ENCODE measurements at places on chromosomes 16 and 17.

GRCh38 chr16:80883159-80883642 is 78.8 kb upstream of the CDYL2 start:
- no peak for DNase-seq

- no peak for DNase-seq
Observed at GRCh38 chr17:27552276-27552732, 78.7 kb upstream of the LGALS9 start.

DNA sequence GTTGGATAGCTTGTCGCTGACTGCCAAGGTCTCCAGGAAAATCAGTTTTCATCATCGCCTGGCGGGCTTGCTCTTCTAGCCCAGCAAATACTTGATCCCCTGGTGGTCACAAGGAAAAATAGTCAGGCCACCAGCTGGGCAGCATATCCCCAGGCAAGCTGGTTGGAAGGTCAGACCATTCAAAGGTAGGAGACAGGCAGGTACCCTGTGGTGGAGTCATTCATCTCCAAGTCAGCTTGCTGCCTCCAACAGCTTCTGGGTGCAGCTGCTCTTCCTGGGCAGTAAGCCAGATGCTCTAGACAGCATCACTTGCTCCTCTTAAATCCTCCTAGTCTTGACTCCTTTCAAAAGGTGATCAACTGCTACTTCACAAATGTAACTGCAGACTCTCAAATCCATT is 16.0 kb downstream of the ZNF821 start:
- no peak for DNase-seq

- DNase-seq: no peak
Observed at GRCh38 chr16:55294931-55295342, 29.1 kb upstream of the IRX6 start.

DNA sequence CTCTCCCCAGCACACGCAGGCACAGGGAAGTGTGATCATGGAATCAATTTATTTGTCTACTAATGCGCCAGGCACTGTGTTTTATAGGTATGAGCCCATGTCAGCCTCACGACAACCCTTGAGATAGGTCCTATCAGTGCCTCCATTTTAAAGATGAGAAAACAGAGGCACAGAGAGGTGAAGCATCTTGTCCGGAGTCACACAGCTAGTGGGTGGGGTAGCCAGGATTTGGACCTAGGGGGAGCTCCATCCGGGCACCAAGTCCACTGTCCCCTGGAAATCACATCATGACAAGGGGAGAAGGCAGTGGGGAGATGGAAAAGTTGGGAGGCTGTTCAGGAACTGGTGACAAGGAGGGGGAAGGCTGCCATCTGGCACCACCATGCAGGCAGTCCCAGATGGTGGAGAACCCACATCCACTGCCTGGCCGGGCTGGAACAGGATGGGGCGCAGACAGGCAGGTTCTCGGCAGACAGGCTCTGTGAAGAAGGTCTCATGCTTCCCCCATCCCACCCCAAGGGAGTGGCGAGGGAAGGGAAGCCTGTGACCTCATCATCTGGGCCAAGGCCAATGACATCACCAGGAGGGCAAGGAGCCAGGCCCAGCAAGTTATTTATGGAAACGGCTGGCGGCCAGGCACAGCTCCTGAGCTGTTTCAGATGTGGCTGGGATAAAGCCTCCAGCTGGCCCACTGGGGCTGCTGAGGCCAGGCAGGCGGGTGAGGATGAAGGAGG is 126.0 kb upstream of the SDK2 start:
- peak; percentile 59 for DNase-seq

- DNase-seq: no peak
Observed at GRCh38 chr16:57994778-57995177, 5.7 kb downstream of the ZNF319 start.

- DNase-seq: no peak
Observed at GRCh38 chr17:62713086-62713881, 85.8 kb downstream of the MRC2 start.

DNA sequence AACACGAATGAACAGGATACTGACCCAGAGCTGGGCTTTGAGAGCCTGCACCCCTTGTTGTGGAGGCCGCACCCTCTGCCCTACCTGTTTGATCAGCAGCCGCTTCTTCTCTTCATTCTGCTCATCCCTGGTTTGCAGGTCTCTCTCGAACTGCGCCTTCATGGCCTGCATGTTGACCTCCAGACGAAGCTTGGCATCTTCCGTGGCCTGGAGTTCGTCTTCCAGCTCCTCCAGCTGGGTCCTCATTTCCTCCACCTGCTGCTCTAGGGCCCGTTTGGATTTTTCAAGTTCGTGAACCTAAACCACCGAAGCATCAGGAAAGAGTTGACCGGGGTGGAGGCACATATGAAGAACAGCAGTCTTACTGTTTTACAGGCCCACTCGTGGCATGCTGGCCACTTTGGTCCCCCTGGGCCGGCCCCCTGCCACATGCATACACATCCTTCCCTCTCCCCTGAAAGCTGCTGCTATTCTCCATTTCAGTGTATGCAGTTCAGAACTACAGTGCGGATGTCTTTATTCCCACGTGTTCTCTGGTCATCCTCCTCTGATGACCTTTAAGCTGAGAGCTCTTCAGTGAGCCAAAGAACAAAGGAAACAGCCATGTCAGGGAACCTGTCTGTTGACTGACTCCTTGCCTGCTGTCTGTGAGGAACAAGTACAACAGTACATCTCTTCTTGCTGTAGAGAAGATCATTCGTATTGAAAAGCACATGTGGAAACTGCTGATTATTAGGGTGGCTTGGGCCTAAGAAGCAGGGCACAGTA is 54.8 kb downstream of the NDEL1 start:
- DNase-seq: no peak

- no peak for DNase-seq
Observed at GRCh38 chr16:69537706-69538080, 28.1 kb upstream of the NFAT5 start.

DNA sequence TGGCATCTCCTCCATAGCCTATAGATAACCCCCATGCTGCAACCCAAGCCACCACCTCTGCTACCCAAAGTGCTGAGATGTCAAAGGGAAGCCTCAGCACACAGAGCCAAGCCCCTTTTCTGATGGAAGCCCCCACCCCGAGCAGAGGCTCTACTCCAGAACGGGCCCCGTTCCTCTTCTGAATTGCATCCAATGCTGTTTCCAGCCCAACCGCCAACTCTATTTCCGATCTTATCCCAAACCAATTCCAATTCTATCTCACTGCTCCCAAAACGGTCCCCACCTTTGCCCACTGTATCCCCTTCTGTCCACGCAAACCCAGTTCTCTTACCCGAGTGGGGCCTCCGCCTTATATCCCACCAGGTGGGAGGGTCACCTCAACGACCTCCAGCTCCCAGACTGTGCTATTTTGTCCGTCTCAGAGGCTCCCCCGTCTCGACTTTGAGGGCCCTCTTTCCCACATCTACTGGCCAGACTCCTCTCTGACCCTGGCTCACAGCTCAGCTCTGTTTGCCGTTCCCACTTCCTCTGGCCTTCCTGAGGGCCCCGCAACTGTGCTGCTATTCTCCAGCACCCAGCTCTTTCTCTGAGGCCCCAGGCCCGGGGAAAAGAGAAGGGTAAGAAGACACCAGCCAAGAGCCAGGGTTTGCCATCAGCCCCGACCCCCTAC is 487 bp downstream of the SRL start:
- DNase-seq: no peak

DNA sequence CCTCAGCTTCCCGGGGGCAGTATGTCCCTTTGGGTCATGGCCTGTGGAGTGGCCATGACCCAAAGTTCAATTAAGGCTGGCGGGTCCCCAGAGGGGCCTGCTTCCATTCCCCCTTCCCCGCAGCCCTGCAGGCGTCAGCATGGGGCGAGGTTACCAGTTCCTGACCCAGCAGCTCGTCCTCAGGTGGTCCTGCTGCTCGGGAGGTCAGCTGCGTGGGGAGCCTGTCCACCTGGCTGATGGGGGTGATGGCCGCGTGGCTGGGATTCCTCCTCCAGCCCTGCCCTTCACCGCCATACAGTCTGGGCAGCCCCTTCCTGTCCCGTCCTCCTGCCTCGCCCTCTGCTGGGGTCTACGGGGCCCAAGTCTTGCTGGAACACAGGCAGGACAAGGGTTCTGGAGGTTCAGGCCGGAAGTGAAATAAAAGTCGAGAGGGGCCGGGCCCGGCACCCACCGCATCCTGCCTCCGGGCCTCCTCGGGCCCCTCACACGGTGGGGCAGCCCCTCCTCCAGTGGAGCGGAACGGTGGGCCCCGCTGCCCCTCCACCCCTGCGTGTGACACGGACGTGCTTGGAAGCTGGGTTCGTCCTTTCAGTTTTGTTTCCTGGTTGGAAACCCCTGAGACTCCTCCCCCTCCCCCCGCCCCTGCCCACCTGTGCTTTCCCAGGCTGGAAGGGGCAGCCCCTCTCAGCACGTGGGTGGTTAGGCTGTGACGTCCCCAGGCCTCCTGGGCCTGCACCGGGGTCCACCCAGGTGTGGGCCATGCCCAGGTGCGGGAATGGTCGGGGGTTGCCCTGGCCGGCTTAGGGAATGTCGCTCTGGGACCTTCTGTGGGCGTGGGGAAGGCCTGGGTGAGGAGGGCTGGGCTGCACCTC is 6.8 kb downstream of the UBALD2 start:
- DNase-seq: no peak

GRCh38 chr16:69610356-69610755 is 44.6 kb downstream of the NFAT5 start:
- no peak for DNase-seq

GRCh38 chr17:33487187-33487879 is 194.2 kb upstream of the ASIC2 start:
- DNase-seq: no peak

- DNase-seq: no peak
Observed at GRCh38 chr16:3101841-3102470, 2.9 kb upstream of the ZSCAN10 start.

DNA sequence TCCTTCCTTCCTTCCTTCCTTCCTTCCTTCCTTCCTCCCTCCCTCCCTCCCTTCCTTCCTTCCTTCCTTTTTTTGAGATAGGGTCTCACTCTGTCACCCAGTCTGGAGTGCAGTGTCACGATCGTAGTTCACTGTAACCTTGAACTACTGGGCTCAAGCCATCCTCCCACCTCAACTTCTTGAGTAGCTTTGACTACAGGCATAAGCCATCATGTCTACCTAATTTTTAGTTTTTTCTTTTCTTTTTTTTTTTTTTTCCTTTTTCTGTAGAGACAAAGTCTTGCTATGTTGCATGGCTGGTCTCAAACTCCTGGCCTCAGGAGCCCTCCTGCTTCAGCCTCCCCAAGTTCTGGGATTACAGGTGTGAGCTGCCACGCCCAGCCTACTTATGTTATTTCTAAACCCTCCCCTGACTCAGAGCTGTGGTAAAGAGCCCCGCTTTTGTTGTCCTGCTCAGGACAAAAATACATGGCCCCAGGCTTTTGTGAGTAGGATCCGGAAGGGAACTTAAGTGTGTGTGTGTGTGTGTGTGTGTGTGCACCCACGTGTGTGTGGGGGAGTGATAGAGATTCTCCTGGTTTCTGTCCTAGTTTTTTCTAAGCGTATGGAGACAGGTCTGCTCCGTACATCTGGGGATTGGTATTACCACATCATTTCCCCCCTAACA is 67.1 kb downstream of the PRKCB start:
- no peak for DNase-seq

- no peak for DNase-seq
Observed at GRCh38 chr16:76023835-76024234, 253.4 kb upstream of the CNTNAP4 start.

- DNase-seq: no peak
Observed at GRCh38 chr17:74274060-74274708, at the start of gene DNAI2. TSS of gene DNAI2 (plus strand) at chr17:74274234. CDS start at chr17:74281818, 7,584 bp downstream.

DNA sequence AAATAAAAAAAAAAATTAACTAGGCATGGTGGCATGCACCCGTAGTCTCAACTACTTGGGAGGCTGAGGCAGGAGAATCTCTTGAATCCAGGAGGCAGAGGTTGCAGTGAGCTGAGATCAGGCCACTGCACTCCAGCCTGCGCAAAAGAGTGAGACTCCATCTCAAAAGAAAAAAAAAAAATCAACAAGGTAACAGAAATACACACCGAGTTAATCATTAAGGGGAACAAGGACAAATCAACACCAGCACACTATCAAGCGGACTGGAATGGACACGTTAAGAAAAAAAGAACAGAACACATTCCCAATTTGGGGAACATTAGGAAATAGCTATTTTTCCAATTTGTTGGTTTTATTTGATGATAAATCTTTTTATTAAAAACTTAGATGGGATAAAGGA is 28.4 kb upstream of the GLG1 start:
- DNase-seq: no peak

DNA sequence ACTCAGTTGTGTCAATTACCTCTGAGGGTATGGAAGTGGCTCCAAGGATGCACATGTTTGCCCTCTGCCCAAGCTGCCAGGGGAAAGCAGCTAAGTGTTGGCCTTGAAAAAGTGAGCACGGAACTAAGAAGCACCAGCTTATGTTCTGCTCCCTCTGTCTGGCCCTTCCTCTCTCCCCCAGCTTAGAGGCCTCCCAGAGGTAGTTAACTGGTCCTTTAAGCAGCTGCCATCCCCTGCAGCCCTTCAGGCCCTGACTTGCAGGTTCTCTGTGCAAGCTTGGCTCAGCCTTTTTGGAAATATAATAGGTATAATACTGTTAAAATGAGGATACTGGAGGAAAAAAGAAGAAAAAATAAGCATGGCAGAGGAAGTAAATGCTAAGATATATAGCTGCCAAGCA is 7.0 kb upstream of the UBE2Z start:
- DNase-seq: no peak

- DNase-seq: no peak
Observed at GRCh38 chr17:74176546-74177001, 26.9 kb upstream of the RPL38 start.

DNA sequence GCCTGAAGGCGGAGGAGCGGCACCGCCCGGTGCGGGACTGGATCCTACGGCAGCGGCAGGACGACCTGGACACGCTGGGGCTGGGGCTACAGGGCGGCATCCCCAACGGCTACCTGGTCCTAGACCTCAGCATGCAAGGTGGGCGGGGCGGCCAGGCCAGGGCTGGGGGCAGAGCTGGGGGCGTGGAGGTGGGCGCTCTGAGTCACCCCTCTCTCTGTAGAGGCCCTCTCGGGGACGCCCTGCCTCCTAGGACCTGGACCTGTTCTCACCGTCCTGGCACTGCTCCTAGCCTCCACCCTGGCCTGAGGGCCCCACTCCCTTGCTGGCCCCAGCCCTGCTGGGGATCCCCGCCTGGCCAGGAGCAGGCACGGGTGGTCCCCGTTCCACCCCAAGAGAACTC is 7.9 kb downstream of the MSLN start:
- no peak for DNase-seq

GRCh38 chr16:1428511-1428910 is 2.4 kb upstream of the PERCC1 start:
- no peak for DNase-seq

GRCh38 chr16:69049603-69050375 is 55.7 kb upstream of the HAS3 start:
- no peak for DNase-seq

GRCh38 chr17:15180121-15180561 is 85.0 kb downstream of the PMP22 start:
- DNase-seq: no peak

DNA sequence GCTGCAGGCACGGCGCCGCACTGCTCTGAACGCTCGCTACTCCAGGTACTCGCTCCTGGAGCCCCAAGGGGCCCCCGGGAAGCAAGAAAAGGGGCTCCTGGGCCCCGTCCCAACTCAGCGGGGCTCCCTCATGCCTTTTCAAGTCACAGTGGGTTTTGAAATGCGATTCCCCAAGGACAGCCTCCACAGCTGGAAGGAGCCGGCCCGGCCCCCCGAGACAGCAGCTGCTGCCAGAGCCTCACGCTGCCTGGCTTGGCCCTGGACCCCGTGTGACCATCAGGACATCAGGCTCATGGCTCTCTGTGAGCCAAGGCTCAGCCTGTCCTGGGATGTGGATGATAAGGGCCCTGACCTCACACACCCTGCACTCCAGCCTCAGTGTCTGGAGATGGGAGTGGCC is 80.6 kb downstream of the LMF1 start:
- DNase-seq: no peak
